ENCODE measurements at places on chromosomes 2 and 18.

GRCh38 chr2:204966245-204966644 is 421.0 kb downstream of the PARD3B start:
- no peak for DNase-seq

DNA sequence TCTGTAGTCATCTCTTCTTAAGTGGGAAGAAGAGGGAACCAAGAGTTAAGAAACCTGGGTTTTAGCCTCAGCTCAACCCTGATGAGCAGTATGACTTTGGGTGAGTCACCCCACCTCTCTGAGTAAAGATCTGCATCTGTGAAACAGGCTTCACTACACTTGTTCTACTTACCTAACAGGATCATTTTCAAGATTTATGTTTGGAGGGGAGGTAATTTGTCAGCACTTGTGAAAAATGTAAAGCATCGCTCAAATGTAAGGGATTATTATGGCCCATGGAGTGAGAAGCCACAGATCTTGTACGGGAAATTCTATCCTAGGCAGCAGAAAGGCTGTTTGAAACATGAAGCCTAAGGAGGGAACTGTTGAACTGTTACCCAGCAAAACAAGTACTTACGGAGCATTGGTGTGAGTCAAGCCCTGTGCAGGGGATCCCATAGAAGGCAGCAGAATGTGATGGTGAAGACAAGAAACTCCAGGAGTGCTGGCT is 160.6 kb downstream of the PRKCE start:
- DNase-seq, result no peak

DNA sequence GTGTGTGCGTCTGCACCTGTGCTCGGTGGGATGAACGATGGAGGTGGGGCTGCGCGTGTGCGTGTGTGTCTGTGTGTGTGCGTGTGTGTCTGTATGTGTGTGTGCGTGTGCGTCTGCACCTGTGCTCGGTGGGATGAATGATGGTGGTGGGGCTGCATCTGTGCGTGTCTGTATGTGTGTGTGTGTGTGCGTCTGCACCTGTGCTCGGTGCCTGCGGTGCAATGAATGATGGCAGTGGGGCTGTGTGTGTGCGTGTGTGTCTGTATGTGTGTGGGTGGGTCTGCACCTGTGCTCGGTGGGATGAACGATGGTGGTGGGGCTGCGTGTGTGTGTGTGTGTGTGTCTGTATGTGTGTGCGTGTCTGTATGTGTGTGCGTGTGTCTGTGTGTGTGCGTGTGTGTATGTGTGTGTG is 48.5 kb upstream of the CTDP1 start:
- DNase-seq, result no peak

DNA sequence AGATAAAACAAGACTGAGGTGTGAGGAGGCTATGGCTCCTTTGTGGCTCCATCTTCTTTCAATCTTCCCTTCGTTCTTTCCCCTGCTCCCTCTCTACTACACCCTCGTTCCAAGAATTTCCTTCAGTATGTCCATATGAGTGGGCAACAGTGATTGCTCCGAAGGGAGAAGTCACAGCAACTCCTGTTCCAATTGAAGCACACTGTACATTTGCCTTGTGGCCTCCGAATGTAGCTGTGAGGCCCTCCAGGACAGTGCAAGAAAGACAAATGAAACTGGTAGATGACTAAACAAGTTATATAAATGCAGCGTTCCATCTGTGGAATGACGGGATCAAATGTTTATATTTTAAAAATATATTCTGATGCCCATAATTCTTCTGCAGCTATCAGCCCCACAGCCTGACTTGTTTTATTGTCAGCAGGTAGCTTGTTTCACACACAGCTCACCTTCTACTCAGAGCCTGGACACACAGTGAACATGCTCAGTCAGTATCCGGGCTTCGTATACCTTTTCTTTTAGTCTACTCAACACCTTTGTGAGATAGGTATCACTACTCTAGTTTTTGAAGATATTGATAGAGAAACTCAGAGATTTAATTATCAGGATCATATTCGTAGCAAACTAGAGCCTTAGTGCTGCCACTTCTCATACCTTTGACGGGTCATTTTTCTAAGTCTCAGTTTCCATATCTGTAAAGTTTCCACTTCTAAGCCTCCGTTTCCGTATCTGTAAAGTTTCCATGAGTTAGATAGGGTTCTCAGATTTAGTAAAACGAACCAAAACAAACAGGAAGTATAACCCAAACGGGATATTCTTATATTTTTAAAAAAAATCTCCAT is 216.7 kb upstream of the STON1 start:
- no peak for DNase-seq

GRCh38 chr2:127108090-127108523 is 1.2 kb upstream of the BIN1 start:
- DNase-seq, result no peak

DNA sequence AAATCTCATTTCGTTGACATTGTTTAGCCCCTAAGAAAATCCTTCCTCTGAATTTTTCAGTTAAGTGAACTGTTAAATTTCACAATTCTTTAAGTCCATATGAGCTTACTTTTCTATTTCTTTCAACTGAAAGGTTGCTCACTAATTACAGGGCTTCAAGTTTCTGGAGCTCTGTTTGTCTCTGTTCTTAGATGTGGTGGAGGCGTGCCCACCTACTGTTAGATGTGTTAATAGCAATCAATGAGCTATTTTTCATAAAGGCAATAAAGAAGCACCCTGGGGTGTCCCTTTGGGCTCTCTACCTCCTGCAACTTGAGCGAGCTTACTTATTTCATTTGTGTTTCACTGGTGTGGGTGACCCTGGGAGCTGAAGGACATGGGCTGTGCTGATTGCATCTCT is 25.0 kb downstream of the CREG2 start:
- DNase-seq, result no peak

DNA sequence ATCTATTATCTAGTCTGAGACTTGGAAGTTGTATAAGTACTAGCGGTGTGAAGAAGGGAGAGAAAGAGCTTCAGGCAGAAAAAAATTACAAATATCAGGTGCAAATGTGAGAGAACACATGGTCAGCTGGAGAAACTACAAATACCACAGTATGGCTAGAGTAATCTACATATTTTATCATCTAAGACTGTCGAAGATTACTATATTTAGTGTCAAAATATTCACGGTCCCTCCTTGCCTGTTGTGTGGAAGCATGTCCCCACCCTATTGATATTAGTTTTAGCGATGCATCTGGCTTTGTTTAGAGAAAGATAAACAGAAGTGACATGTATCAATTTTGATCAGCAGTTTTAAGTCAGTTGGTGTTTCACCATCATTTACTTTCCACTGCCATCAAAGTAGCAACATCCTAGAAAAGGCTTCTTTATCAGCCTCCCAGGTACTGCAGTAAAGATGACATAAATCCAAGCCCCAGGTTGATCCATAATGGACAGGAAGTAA is 90.5 kb upstream of the ITGA4 start:
- no peak for DNase-seq

- no peak for DNase-seq
Observed at GRCh38 chr2:240208631-240209211, 68.3 kb upstream of the OTOS start.

- no peak for DNase-seq
Observed at GRCh38 chr2:68653034-68653433, 9.7 kb downstream of the PROKR1 start.

- DNase-seq, result no peak
Observed at GRCh38 chr2:143994961-143995360, 525.0 kb downstream of the ZEB2 start.

GRCh38 chr18:44786688-44787087 is 106.0 kb downstream of the SETBP1 start:
- no peak for DNase-seq

GRCh38 chr2:215517391-215517790 is 81.5 kb upstream of the FN1 start:
- no peak for DNase-seq

- no peak for DNase-seq
Observed at GRCh38 chr2:169031202-169031601, at the start of gene ABCB11. Gene ABCB11, minus strand, starts transcription at chr2:169031324. Its CDS starts 13,199 bp downstream, at chr2:169018125.

DNA sequence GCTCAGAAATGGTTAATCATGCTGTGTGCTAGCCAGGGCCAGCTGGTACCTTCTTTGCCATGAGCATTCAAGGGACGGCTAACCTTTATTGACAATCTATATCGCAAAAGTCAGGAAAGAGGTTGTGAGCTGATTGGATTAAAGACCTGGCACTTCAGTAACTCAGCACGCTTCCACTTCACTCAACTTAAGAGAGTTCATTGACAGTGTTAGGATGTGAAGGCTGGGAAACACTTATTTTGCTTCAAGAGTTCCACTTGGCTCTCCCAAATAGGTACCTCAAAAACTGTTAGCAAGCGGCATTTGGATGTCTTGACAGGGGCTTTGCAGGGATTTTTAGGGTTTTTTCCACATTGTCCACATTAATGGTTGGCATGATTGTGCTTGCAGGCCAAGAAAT is 25.1 kb upstream of the TXNDC2 start:
- DNase-seq, result no peak

- peak; percentile 25 for DNase-seq
Observed at GRCh38 chr18:76678248-76678647, 144.1 kb upstream of the ZNF236 start.

DNA sequence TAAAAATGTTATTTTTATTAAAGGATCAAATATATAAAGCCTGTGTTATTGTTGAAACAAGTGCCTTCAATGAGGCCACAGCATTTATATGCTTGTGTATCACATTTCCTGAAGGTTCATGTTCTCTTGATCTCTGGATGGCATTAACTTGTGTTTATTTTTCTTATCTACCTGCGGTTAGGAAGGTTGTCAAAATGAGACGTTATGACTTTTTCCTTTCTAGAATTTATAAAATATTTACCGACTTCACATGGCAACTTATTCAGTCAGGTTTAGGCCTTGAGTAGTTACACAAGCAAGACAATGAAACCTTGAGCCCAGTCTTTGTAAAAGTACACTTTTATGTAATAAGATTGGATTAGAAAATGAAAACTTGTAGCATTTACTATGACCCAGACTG is 196.4 kb upstream of the ACVR2A start:
- no peak for DNase-seq

- DNase-seq, result no peak
Observed at GRCh38 chr2:160752475-160753330, 259.1 kb upstream of the RBMS1 start.

DNA sequence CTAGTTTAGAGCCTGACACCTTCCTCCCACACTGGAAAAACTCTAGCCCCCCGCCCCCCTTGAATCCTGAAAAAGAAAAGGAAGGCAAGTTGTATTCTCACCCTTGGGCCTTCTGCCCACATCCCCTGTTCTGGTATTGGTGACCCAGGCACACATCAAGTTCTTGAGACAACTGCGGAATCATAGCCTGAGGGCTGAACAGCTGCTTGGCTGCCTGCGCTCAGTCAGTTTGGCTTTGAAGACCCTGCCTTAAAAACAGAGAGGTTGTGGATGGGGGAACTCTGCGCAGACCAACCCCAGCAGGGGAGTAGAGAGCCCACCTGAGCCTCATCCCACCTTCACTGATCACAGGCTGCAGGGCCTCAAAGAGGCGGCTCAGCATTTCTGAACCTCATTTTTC is 229.2 kb downstream of the ANAPC1 start:
- no peak for DNase-seq

- DNase-seq, result no peak
Observed at GRCh38 chr2:133138693-133139092, 429.6 kb downstream of the NCKAP5 start.

- DNase-seq, result peak; percentile 79
Observed at GRCh38 chr18:48545757-48546321, 7.0 kb downstream of the CTIF start.

DNA sequence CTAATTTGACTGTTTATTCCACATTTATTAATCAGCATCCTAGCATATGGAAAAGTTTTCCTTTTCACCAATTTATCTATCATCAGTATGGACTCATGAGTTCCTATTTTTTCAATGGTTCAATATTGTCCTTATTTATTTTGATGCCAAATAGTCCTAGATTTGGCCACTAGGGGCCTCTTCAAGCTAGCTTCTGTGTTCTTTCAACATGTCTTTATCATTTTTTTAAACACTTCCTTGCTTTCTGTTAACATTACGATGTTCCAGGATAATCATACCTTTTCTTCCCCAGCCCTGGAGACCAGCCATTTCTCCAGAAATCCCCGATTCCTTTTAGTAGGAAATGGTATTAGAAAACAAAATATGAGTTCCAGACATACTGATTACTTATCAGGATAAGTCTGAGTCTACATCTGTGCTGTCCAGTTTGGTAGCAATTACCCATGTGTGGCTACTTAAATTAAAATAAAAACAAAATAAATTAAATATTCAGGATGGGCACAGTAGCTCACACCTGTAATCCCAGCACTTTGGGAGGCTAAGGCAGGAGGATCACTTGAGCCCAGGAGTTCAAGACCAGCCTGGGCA is 70.6 kb downstream of the RPE start:
- no peak for DNase-seq

- DNase-seq, result no peak
Observed at GRCh38 chr18:384897-385296, 115.6 kb downstream of the COLEC12 start.

DNA sequence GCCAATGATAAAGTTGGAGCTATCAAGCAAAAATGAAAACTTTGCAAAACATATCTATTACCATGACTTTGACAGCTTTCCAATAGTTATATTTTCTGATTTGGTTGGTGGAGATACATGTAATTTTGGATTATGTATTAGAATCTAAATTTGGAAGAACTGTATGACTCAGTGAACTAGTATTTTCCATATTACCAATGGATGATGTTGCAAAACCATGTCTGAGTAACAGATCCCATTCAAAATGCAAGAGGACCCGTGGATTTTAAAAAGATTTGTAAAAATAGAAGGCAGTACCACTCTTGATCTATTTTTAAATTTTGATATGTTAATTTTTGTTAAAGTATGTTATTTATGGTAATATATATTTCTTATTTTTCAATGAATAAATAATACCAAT is 83.0 kb downstream of the TAF4B start:
- no peak for DNase-seq

- DNase-seq, result no peak
Observed at GRCh38 chr2:84458551-84459017, 496 bp downstream of the SUCLG1 start.

DNA sequence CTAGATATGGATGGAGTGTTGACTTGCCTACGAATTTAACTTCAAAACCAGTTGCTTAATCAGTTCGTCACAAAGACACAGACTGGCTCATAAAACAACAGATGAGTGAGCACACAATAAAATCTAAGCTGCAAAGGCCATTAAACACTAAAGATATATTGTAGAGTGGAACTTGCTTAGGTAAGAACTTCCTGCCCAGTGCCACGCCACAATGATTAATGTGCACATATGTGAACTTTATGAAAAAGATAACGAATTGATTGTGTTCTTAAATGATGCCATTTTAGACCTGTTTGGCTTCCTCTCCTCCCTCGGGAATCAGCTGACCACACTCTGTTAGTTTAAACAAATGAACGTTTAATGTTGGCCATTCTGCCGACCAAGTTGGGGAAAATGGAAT is 2031.3 kb upstream of the CELF4 start:
- DNase-seq, result no peak

DNA sequence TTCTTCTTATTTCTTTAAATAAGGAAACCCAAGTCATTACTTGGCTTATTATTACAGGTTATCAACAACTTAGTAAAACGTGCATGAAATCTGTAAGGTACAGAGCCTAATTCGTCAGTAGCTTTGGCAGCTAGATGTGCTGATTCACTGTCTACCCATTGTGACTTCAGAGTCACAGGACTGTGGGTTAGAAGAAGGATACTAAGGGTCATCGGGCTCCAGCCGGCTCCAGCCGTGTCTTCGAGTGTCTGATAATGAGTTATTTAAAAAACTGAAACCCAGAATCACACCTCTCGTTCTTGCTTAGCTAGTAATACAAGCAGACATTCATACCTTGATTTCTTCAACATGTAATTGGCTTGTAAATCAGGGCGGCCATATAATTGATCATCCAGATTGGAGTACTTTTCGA is 170.5 kb downstream of the FMNL2 start:
- DNase-seq, result peak; percentile 36

GRCh38 chr2:20421336-20421987 is 25.4 kb upstream of the RHOB start:
- DNase-seq, result no peak

- no peak for DNase-seq
Observed at GRCh38 chr2:9967053-9967775, 15.7 kb downstream of the GRHL1 start.

Data from substantia nigra (tissue), 51 donors.